Stimulated activated CD8-positive, alpha-beta memory T cell treated with anti-CD3 and anti-CD28 coated beads, Interleukin-12 subunit alpha, Interleukin-12 subunit beta, amount 100 ng/mL, for 4 hours (primary cell): ENCODE measurements at places on chromosomes 16 and 17.

GRCh38 chr17:27800522-27800921 is at the start of gene NOS2:
TSS of gene NOS2 (minus strand) at chr17:27800529. CDS start at chr17:27798809, 1,720 bp downstream.
- DNase-seq, result no peak

DNA sequence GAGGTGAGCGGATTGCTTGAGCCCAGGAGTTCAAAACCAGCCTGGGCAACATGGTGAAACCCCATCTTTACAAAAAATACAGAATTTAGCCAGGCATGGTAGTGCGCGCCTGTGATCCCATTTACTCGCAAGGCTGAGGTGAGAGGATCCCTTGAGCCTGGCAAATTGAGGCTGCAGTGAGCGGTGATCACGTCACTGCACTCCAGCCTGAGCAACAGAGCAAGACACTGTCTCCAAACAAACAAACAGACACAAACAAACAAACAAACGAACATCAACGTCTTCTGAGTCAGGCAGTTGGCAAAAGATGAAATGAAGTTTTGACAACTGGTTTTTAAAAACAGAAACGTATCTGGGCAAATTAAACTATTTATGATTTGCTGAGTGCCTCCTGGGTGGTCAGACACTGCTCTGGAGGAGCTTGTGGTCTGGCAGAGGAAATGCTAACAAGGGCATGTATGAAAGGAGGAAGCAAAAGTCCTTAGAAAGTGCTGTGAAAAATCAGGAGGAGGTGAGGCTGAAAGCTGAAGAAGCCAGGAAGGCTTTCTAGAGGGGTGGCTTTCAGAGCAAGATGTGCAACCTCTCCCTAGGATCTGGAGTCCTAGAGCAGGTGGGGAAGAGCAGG is 10.2 kb upstream of the KRT20 start:
- DNase-seq, result no peak

DNA sequence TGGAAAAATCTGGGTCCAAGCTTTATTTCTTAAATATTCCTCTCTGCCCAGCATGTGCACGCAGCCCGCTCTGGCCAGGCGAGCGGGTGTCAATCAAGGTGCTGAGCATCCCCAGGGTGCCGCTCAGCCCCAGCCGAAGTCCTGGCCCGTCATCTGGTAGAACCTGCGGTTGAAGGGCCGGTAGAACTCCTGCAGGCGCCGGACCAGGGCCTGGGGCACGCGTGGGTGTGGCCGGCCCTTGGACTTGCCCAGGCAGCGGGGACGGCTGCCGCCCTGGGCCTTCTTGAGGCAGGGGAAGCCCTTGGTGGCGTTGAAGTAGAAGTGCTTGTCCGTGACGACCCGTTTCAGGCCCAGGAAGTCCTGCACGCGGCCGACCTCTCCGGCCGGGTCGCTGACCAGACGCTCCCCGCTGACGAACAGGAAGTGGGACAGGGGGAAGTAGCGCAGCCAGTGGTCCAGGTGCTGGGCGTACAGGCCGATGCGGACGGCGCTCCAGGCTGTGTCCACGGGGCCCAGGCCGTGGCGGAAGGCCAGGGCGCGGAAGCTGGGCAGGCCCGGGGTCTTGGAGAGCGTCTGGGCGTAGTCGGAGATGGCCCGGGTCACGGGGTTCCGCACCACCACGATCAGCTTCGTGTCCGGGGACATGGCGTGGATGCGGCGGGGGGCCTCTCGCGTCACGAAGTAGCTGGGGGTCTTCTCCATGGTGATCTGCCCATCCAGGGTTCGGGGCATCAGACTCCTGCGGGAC is 6.6 kb downstream of the HS3ST6 start:
- no peak for DNase-seq

DNA sequence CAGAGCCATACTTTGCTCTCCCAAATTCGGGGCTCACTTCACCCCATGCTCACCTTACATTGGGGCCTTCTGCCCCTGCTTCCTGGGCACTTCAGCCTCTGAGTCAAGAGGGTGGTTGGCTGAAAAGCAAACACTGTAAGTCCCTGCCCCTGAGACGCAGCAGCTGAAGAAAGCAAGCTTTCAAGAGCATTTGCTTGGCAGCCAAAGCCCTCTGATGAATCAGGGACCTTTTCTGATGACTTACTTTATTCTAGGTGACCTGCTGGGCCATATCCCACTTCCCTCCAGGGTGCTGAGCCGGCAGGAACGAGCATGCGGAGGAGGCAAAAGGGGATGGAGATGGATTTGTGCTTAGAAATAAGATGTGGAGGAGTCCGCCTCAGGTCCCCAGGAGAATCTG is 147.0 kb upstream of the TNRC6C start:
- no peak for DNase-seq

GRCh38 chr17:8861495-8862181 is 5.8 kb downstream of the PIK3R6 start:
- no peak for DNase-seq

GRCh38 chr16:81440888-81441761 is 3.5 kb upstream of the CMIP start:
- no peak for DNase-seq

DNA sequence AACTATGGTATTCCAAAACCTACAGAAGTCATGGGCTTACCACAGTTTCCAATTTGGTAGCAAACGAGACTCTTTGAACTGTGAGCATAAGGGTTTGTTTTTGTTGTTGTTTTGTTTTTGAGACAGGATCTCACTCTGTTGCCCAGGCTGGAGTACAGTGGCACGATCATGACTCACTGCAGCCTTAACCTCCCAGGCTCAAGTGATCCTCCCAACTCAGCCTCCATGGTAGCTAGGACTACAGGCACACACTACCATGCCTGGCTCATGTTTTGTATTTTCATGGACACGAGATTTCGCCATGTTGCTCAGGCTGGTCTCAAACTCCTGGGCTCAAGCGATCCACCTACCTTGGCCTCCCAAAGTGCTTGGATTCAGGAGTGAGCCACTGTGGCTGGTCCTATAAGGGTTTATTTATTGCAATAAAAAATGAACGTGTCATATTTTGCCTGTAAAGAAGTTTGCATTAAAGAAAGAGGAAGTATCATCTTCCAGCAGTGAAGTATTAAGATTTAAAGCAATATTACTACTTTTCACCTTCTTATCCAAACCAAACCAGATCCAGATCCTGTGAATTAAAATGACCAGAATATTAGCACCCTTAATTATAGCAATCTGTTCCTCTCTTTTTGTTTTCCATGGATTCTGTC is 37.2 kb downstream of the KCNJ2 start:
- DNase-seq, result no peak

DNA sequence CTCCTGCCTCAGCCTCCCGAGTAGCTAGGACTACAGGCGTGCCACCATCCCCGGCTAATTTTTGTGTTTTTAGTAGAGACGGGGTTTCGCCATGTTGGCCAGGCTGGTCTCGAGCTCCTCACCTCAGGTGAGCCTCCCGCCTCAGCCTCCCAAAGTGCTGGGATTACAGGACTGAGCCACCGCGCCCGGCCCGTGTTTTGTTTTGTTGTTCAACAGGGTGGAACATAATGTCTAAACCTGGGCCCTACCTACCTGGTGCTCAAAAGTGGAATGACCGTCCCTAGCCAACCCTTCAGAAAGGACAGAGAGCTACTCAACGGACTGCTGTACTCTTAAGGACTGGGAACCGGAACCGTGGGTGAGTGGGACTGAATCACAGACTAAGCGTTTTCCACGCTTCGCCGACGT is 772 bp upstream of the KIF22 start:
- no peak for DNase-seq

DNA sequence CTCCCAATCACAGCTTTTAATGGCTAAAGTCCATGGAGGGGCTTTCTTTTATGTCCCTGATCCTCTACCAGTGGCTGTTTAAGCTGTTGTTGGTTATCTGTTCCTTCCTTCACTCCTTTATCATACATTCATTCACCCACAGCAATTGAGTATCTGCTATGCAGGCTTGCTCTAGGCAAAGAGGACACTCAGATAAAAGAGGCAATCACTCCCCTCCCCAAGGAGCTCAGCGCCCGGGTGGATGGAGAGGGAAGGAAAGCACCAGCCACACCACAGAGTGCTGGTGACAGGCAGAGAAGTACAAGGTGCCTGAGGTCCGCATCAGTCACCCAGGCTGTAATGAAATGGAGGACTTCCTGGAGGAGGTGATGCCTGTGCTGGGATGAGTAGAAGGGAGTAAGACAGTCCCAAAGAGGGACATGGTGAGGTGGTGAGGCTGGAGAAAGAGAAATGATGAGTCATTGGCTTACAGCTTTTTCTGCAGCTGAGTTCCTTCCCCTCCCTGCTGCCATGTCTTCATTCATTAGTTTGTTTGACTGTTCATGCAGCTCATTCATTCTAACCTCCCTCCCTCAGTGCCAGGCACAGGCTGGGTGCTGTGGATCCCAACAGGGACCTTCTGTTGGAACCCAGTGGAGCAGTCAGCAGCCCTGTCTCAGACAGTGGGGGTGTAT is 12.8 kb upstream of the NGFR start:
- DNase-seq, result no peak

DNA sequence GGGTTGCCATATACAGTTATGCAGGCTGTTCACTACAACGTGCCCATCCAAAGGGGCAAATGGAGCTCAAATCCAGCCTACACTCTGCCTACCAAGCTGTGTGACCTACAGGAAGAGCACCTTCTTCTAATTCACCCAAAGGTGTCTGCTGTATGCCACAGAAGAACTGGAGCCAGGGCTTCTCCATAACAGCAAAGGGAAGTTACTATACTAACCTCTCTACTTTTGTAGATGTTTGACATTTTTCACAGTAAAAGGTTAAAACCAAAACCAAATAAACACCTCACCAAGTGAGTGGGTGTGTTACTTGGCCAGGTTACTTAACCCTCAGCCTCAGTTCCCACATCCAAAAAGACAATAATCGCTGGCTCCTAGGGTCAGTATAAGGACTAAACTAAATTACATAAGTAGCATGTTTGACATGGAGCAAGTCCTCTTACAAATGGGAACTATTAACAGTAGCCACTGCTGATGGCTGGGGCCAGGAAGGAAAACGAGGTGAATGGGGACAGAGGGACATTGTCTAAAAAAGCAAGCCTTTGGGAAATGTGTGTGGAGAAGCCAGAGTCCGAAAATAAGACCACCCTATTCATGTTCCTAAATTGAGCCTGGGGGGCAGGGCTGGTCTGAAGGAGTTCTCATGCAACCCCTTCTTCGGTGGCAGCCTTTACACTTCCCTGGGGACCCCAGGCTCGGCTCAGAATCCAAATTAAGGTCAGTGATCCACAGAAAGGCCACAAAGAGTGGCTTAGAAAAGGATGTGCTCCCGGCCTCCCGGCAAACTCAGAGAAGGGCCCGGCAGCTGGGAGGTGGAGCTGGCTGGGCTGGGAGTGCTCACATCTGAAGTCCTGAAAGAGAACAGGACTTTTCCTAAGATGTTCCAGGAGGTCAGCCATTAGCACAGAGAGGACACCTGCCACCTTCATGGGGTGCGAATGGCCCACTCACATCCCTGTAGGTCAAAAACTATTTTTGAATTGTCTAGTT is 13.5 kb downstream of the CUEDC1 start:
- no peak for DNase-seq

GRCh38 chr16:20874088-20874581 is 26.0 kb downstream of the DCUN1D3 start:
- no peak for DNase-seq

GRCh38 chr17:83088909-83089308 is 9.5 kb downstream of the METRNL start:
- DNase-seq, result no peak

GRCh38 chr16:80436510-80436909 is 104.3 kb upstream of the DYNLRB2 start:
- DNase-seq, result no peak

- no peak for DNase-seq
These were observed 450.8 kb downstream of the HAPSTR1 start for GRCh38 chr16:9542165-9542755.

- DNase-seq, result no peak
These were observed 802 bp upstream of the ATXN2L start for GRCh38 chr16:28821874-28822519.

DNA sequence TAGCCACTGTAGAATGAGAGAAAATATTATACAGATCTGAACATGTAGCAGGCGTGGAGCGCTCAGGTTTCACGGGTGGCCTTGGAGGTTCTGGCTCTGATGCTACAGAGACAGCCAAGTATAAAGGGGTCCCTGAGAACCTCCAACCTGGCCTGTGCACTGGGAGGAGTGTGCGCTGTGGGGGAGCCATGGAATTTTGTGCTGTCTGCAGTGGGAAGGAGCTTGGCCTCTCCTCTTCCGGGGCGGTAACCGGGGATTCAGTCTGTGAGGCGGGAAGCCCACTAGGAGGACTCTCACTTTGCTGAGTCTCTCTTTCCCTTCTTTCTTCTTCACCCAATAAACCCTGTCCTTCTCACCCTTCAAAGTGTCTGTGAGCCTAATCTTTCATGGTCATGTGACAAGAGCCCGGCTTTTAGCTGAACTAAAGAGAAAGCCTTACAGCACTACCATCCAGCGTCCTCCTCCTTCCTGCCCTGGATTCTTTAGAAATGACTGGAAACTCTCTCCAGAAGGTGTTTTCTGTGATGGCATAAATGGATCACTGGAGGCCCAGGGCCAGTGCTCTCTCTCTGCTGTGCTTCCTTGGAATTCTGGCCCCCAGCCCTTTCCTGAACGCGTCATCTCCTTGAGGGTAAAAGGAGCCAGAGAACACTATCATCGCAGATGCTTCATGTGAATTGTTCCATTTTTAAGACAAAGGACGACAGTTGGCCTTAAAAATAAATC is 232.1 kb upstream of the CACNG5 start:
- DNase-seq, result no peak

GRCh38 chr17:7852919-7853690 is 1.8 kb upstream of the TMEM88 start:
- no peak for DNase-seq
